T-helper 2 cell (primary cell): ENCODE measurements at places on chromosomes 5 and 9.
A peak's percentile ranks its signal among the peaks of the same experiment; 100 is the strongest.

GRCh38 chr5:72921886-72922285, 34.0 kb upstream of the FCHO2 start:
- DNase-seq: no peak

- DNase-seq: no peak
Measured at GRCh38 chr9:105069696-105070095, 141.7 kb upstream of the ABCA1 start.

- no peak for DNase-seq
Measured at GRCh38 chr9:38090170-38090569, 21.1 kb upstream of the SHB start.

- no peak for DNase-seq
Measured at GRCh38 chr9:119365291-119366027, 3.8 kb downstream of the BRINP1 start.

DNA sequence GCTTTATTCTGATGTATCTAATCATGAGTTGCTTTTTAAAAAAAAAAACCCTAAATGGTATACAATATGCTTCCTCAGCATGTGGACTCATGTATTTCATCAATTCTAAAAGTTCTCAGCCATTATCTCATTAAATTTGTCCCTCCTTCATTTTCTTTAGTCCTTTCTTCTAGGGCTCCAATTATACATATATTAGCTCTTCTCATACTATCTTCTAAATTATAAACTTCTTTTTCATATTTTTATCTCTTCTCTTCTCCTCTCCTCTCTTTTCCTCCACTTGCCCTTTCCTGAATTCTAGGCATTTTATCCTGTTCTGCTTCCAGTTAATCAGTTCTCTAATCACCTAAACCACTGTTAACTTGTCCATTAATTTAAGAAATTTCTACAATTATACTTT, 55.0 kb upstream of the IL33 start:
- no peak for DNase-seq

DNA sequence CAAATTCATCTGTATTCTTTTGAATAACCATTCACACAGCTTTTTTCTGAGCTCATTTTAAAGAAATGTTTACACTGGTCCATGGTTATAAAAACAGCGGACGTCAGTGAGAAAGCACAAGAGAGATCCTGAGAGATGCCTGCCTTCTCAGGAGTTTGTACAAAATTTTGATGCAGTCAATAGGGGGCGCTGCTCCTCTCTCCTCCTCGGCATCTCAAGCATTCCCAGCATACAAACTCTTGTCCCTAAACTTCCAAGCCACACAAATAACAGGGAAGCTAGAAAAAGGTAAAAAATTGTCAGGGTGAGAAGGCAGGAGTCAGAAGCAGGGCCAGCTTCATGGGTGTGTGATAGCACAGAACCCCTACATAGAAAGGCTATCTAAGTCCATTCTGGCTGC, 11.2 kb upstream of the CCDC152 start:
- no peak for DNase-seq

DNA sequence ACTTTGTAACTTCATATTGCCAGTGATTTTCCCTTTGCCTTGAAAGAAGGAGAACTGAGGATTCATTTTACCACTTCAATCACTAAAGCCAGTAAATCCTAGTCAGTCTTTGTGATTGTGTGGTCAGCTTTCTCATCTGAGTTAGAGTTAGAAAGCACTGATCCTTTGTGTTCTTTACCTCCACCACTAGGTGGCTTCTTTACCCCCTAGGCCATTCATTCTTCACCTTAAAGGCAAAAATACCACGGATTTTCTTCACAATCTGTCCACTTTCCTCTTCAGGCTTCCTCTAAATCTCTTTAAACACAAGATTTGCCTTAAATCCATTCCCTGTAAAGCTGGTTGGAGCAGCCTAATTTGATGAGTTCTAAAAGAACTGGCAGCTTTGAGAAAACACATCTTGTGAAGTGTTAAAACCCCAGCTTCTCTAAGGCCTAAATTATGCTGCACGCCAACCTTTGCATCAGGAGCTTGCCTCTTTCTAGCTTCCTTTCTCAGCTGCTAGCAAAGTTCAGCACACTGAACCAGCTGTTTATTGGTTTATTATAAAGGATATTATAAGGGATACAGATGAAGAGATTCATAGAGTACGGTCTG, 20.4 kb downstream of the BDP1 start:
- DNase-seq: no peak

DNA sequence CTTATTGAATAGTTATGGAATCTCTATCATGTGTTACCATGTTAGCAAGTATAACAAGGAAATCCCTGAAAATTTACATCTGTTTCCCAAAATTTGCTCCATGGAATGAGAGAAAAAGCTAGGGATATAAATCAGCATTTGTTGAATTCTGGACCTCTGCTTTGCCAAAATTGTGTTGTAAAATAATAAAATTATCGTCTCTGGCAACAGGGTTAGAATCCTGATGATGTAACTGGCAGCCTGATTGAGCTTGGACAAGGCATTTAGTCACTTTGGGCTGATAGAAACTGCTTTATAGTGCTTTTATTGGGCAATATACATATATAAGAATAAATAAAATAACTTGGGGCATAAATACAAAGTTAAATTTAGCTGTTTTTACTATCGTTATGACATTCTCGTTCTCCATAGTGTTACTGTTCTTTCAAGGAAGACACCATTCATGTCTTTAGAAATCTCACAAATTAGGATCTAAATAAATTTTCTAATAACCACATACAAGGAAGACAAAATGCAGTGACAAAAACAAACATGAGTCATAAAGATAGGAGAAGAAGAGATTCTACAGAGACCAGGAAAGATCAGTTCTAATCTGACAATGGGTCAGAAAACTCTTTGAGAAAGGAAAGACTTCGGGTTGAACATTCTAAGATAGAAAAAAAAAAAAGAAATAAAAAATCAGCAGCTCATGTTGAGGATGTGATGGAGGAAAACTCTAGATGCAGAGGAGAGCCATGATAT, 145.0 kb upstream of the CDH10 start:
- DNase-seq: no peak

GRCh38 chr5:172683645-172684471, 42.8 kb downstream of the NEURL1B start:
- peak; percentile 59 for DNase-seq

DNA sequence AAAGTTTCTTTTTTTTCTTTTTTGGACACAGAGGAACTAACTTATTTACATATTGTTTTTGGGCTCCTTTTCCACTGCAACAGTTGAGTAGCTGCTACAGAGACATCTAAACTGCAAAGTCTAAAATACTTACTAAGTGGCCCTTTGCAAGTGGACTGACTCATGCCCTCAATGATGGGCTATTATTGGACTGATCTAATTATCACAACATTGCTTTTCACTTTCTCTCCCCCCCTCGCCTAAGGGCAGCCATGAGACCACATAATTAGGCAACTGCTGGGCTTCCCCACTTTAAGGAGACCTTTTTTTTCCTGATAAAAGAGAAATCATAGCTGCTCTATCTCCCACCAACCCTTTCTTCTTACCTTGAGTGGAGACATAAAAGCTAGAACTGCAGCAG, 47.0 kb downstream of the PLK2 start:
- no peak for DNase-seq

- peak; percentile 23 for DNase-seq
Measured at GRCh38 chr5:171207256-171207847, 101.7 kb upstream of the TLX3 start.

- DNase-seq: no peak
Measured at GRCh38 chr5:113776832-113777525, 263.5 kb downstream of the YTHDC2 start.

GRCh38 chr5:158431369-158432029, 572.6 kb upstream of the CLINT1 start:
- peak; percentile 18 for DNase-seq

DNA sequence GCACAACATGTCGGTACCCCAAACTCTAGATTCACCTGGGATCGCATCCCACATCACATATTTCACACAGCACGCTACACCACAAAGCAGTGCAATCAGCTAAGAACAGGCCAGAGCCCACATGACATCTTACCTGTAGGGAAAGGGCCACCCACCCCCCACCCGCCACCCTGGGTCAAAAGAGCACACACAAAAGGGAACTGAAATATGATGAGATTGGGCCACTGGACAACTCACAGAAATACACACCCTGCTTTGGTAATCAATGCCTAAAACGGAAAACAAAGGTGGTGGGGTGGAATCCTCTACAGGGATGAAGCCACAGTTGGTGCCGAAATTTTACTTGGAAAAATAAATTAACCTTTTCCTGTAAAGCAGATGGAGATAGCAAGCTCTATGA, 13.1 kb downstream of the RETREG1 start:
- no peak for DNase-seq

GRCh38 chr5:133610489-133611356, 1.6 kb downstream of the FSTL4 start:
- DNase-seq: no peak

DNA sequence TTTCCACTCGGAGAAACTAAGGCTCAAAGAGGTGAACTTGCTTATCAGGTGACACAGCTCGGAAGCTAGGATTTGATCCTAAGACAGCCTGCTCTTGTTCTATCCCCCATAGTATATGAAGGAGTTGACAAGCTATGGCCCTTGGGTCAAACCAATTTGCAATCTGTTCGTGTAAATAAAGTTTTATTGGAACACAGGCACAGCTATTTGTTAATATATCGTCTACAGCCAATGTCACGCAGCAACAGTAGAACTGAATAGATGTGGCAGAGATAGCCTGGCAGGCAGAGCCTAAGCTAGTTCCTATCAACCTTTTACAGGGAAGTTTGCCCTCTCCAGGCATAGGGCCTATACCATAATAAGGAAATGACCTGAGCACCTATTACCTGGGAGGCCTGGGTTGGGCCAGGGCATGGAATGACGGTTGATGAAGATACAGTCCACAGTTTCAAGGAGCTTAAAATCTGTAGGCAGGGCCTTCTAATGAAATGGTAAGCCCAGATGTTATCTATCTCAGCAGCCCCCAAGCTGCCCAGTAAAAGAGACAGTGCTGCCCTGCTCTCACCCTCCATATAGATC, 179.0 kb downstream of the TTLL11 start:
- no peak for DNase-seq

DNA sequence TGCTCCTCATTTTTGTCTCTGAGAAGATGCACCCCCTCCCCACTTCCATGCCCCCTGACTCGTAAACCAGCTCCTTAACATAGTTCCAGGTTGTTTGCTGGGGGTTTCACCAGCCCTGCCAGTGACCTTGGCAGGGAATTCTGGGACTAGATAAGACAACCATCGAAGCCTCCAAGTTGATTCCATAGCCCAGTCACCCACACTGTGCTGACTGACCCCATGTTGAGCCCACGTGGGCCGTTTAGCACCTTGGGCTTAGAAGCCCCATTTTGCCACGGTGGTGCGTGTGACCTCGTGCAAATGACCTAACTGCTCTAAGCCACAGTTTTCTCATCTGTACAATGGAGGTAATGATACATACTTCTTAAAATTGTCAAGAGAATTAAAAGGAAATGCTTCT, 24.6 kb downstream of the PSAT1 start:
- DNase-seq: no peak

GRCh38 chr9:129267141-129267540, 89.1 kb upstream of the IER5L start:
- DNase-seq: no peak

DNA sequence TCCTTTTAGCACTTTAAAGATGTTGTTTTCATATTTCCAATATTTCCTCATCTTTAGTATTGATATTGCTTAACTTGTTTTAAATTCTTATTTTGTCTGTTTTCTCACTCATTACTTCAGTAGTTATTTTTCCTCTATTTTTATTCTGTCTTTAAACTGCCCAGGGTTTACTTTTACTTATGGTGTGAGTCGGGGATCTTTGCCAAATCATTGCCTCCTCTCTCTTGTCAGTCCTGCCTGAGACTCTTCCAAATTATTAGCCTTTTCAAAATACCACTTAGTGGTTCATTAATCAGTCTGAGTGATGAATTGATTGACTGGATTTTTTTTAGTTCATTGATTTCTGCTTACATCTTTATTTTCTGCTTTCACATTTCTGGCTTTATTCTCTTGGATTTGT, 72.9 kb downstream of the SH3GL2 start:
- no peak for DNase-seq

DNA sequence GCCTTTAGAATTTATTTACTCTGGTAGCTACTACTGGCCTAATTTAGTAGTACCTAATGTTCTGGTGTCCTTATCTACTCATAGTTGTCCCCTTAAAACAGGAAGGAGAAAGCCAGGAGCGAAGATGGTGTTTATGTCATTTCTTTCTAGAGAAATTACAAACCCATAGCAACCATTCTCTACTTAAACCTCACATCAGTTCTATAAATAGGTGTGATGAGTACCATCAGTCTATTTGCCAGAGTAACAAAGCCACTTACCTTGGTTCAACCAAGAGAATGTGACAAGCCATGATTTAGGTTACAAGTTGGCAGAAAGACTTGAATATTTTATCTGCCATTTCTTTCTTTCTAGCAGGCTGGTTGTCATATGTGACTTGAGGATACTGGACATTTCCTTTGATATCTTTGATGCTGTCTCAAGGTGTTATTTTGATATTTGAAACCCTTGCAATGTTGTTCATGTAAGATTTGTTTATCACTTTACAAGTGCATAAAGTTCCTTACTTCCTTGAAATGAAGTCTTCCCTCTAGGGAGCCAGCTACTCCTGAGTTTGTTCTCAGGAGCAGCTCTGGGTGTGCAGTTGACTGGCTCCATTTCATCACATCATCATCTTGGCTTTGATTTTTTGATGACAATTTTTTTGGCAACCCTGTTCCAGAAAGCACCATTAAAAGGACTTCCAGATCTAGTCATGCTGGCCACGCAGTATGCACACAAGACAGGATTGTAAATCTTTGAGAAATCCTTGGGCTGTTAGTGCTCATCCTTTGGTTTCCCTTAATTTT, 286.8 kb downstream of the ARHGAP26 start:
- DNase-seq: no peak

- DNase-seq: peak; percentile 56
Measured at GRCh38 chr5:129904102-129904666, at the start of gene CHSY3. CHSY3 (plus strand) TSS chr5:129904465.

- no peak for DNase-seq
Measured at GRCh38 chr9:101562966-101563365, 29.3 kb downstream of the RNF20 start.

GRCh38 chr9:103798620-103799019, 295.5 kb upstream of the SMC2 start:
- no peak for DNase-seq

- DNase-seq: no peak
Measured at GRCh38 chr5:77851176-77852067, 75.3 kb upstream of the TBCA start.

DNA sequence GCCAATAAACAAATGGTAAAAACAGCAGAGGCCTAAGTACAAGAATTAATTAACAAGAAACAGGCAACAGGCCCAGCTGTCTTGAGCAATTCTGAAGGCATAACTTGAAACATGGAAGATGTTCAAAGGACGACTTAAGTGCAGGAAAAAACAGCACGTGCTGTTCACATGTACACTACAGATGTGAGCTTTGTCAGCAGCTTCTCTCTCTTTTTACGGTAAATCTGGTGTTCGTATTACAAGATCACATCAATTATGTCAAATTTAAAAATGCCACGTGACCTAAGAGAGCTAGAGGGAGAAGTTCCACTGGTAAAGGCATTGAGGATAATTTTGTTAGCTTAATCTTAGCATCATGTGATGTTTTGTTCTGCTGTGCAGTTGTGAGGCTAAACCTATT, 281.1 kb downstream of the PSAT1 start:
- no peak for DNase-seq
